ENCODE measurements at places on chromosomes 6 and 20. TPM values are rescaled to one million over a fixed set of nuclear protein-coding genes. Genes with fewer than 3 reads are reported as not detected.
A peak's percentile ranks its signal among the peaks of the same experiment; 100 is the strongest.

FRK gene
- total RNA-seq = 0.80 TPM

TNNC2 gene
- 0.74 TPM for total RNA-seq

DNA sequence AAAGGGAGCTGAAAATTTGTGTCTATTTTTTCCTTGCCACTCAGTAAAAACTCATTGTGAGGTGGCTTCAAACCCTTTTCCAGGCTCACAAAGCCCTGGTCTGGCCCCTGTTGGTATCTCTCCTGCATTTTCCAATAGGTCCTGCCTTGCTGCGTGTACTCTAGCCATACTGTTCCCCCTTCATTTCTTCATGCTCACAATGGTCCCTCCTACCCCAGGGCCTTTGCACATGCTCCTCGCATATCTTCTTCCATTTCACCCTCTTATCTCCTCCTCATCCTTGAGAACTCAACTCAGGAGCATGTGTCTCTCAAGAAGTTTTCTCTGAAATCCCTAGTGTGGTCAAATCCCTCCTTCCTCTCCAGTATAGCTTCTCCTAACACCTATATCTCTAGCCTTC lies 186.6 kb downstream of the MBOAT1 start:
- no peak for DNase-seq

SLC44A4 gene
- 0.51 TPM for total RNA-seq

PPP1R14C gene
- total RNA-seq = 0.26 TPM

ISM1 gene
- 4.0 TPM for total RNA-seq

DNA sequence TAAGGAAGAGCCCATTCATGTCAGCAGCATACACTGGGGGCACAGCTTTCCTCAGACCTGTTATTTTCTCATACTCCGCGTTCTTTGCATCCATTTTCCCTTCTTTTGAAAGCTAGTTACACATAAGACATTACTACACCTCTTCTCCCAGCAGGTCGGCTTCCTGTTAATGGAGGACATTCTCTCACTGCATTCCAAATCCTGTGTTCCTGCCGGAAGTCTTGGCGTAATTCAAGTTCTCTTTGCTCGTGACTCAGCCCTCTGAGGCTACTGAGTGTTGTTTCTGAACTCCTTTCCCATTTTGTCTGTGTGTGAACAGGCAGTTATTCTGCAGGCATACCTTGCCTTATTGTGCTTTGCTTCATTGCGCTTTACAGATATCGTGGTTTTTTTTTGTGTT lies 97.5 kb upstream of the ZBTB24 start:
- no peak for DNase-seq

DNA sequence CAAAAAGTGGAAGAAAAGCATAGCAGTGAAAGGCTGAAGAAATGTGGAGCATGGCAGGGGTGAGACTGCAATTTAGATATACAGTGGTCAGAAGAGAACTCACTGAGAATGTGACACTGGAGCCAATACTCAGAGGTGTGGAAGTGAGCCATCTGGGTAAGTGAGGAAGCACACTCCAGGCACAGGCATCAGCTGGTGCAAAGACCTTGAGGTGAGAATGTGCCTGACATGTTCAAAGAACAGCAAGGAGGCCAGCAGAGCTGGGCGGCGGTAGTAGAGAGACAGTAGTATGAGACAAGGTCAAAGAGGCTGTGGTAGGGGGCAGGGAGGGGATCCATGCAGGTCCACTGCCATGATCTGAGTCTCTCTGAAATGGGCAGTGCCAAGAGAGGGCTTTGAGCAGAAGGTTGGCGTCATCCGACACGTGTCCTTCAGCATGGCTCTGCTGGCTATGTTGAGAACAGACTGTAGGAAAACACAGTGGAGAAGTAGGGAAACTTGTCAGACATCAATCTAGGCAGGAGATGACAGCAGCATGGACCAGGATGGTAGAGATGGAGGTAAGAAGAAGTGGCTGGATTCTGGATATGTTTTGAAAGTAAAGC lies 84.4 kb downstream of the PLCG1 start:
- no peak for DNase-seq

DNA sequence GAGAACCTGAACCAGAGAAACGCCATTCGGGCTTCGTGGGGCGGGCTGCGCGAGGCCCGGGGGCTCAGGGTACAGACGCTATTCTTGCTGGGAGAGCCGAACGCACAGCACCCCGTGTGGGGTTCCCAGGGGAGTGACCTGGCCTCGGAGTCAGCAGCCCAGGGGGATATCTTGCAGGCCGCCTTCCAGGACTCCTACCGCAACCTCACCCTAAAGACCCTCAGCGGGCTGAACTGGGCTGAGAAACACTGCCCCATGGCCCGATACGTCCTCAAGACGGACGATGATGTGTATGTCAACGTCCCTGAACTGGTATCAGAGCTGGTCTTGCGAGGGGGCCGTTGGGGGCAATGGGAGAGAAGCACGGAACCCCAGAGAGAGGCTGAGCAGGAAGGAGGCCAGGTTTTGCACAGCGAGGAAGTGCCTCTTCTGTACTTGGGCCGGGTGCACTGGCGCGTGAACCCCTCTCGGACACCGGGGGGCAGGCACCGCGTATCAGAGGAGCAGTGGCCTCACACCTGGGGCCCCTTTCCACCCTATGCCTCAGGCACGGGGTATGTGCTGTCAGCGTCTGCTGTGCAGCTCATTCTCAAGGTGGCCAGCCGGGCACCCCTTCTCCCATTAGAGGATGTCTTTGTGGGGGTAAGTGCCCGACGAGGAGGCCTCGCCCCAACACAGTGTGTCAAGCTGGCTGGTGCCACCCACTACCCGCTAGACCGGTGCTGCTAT lies 904 bp downstream of the B3GALT4 start:
- no peak for DNase-seq

ZC2HC1B gene
- not detected for total RNA-seq

DNA sequence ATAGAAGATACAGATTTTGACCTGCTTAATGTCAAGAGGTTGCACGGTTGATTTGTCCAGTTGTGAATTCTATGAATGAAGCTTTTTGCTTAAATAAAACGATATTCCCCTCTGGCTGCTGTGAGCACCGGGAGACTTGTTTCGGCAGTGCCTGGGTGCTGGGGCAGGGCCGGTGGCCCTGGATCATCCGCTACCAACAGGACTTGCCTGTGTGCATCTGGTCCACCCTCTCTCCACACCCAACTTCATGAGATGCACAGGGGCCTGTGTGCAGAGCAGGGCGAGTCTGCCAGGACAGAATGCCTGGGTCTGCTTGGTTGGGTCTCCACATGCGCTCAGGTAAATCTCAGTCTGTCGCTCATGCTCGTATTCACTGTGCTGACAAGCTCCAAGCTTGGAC lies 65.5 kb downstream of the TSHZ2 start:
- DNase-seq = no peak

- no peak for DNase-seq
Observed at GRCh38 chr6:65803186-65803585, 96.2 kb upstream of the EYS start.

- no peak for DNase-seq
Observed at GRCh38 chr6:27251606-27252251, 4.2 kb downstream of the PRSS16 start.

LY86 gene
- total RNA-seq = 5.4 TPM

- no peak for DNase-seq
Observed at GRCh38 chr6:88494401-88495140, 328.4 kb upstream of the CNR1 start.

DNA sequence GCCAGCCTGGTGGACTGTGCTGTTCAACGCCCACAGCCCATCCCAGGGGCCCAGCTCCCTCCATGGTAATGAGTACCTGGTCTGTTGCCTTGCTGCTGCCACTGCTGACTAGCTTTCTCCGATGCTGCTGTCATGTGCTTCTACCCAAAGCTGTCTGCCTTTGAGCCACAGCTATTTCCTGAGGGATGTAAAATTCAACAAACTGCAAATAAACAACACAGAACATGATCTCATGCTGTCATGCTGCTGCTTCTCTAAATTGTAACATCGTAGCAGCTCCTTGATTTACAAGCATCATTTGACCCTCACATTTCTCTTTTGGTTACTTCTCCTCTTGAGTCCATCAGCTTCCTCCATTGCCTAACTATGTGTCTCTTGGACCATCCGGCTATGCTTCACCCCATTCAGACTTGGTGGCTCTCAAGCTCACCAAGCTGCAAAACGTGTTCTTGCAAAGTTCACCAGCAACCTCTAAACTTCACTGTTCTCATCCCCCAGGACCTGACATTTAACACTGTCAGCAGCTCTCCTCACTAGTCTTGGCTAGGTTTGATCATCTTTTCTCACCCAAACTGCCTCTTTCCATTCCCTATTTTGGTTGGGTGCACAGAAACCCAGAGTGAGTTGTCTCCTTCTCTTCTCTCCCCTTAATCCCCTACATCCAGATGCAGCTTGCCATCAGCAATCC lies 54.6 kb downstream of the FYN start:
- no peak for DNase-seq

DNA sequence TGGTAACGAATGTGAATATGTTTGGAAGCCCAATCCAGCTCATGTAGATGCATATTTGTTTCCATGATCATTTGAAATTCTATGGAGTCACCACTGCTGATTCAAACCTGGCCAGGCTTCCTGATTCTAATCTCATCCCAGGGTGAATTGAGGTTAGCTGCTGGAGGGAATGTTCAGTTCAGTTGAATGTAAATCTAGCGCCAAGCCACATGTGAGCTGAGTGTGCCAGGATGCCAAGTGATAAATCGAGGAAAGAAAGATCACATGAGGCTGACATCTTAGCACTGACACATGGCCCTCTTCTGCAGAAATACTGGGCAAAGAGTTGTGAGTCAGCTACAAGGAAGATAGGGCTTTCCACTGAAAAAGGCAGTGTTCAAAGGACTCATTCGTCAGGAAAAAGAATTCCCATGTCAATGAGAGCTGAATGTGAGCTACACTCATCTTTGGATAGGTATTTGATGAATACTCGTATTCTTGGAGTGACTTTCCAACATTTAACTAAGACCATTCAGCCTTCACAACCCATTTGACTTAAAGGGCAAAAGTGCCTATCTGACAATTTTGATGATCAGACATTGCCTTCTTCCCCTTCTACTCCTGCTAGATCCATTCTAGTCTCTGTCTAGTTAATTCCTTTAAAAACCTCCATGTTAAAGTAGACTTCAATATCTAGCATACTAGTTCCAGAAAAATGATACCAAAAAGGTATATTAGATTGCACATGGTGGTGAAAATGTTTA lies 172.1 kb downstream of the MTFR2 start:
- DNase-seq = no peak

- DNase-seq = no peak
Observed at GRCh38 chr20:36927704-36928103, 23.8 kb downstream of the SAMHD1 start.

- no peak for DNase-seq
Observed at GRCh38 chr6:134516582-134516981, 198.7 kb upstream of the SGK1 start.

HTR1E gene
- not detected for total RNA-seq

- DNase-seq = no peak
Observed at GRCh38 chr6:26089272-26089671, 2.0 kb downstream of the HFE start.

- no peak for DNase-seq
Observed at GRCh38 chr20:34293589-34293988, 9.6 kb downstream of the AHCY start.

GRCh38 chr6:90383196-90383822 lies 86.7 kb upstream of the BACH2 start:
- no peak for DNase-seq

TAGAP gene
- 5.7 TPM for total RNA-seq

PRL gene
- total RNA-seq = 0.58 TPM

DEFB124 gene
- total RNA-seq = 1.7 TPM

- DNase-seq = no peak
Observed at GRCh38 chr20:38308047-38308438, 4.1 kb downstream of the BPI start.

DNA sequence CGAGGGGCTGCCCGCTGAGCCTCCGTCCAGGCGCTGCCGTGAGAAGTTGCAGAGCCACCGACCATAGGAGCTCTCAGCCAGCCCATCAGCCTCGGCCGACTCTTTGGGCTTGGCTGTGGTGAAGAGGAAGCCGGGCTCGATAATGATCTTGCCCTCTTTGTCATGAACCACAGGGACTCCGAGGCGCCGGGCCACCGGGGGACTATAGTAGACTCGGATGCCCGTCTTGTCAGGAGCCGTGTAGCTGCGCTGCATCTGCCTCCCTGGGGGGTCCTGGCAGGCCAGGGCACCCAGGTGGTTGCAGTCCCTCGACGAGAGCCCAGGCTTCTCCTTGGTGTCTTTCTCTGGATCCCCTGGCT lies 20.5 kb upstream of the DSN1 start:
- DNase-seq = no peak

GGTLC1 gene
- total RNA-seq = not detected

DNA sequence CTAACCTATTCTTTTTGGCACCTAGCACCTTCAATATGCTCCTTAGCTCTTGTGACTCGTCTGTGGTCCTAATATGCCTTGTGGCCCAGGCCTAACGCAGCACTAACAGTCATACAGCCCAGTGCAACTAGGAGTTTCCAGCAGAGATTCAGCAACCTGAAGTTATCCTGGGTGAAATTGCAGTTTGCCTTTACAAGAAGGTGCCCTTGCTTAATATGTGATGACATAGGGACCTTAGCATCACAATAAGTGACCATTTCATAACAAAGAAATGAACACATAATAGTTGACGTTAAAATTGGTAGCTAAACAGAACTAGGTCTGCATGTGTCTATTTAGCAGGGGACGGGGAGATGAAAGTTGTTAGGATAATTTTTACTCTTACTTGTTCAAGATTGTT lies 10.1 kb downstream of the FIG4 start:
- DNase-seq = no peak

GRCh38 chr20:41178904-41179432 lies 41.6 kb downstream of the PLCG1 start:
- DNase-seq = peak; percentile 72

DNA sequence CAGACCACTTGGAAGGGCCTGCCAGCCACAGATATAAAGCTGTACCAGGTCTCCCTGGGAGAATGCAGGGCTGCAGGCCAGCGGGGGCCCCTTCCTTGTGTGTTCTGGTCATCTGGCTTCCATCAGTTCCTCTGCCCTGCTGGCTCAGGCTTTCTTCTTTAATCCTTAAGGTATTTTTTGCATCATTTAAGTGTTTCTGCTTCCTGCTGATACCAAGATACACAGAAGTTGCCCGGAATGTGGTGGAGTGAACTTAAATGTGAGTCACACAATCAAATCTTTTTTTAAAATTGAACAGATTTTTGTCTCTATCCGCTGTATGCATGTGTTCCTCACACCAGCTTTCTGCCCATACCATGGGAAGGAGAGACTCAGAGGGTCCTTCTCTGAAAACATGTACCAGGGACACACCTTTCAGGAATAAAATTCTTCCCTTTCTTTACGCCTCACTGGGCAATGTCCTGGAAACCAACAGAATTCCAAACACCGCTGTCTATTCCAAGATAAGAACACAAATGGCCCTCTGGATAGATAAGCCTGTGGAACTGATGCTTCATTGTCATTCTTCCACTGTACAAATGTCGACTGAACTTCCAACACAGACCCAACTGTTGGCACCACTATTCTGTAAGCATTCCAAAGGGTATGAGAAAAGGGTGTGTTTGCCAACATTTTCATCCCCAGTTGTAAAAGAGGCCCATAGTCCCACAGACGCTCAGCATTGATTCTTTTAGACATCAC lies 206.2 kb upstream of the MYLIP start:
- no peak for DNase-seq

- no peak for DNase-seq
Observed at GRCh38 chr6:100118301-100118700, 124.3 kb upstream of the MCHR2 start.

Data from mesenteric fat pad (tissue), 1 donor.